Stimulated activated naive CD4-positive, alpha-beta T cell treated with Interleukin-2 at 50 U/mL for 16 hours (primary cell): ENCODE measurements at places on chromosomes 6 and 20.

DNA sequence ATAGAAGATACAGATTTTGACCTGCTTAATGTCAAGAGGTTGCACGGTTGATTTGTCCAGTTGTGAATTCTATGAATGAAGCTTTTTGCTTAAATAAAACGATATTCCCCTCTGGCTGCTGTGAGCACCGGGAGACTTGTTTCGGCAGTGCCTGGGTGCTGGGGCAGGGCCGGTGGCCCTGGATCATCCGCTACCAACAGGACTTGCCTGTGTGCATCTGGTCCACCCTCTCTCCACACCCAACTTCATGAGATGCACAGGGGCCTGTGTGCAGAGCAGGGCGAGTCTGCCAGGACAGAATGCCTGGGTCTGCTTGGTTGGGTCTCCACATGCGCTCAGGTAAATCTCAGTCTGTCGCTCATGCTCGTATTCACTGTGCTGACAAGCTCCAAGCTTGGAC lies 65.5 kb downstream of the TSHZ2 start:
- no peak for DNase-seq

DNA sequence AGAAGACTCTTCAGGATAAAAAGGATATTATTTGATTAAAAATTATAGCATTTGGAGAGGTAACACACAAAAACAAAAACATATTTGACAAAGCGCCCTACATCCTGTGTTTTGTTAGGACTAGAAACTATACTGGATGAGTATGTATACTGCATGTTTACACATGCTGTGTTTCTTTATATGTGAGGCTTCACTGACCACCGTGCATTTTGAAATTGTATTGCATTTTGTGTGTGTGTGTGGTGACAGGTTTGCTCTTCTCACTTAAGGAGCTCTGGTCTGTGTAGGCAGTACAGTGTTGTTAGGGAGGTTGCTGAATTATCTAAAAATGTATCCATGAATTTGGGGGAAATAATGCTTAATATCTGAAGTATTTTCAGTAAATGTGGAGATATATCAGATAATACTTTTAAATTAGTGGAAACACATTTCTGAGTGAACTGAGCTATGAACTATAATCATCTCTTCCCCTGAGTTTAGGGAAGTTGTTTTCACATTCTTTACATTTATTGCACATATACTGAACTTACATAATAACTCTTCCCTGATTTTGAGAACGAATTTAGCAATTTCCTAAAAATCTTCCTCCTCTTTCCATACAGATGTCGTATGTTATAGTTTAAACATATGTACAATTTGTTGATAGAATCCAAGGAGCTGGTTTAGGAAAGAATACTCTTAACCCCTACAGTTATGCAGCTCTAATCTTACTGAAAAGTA lies 43.3 kb downstream of the TMEM170B start:
- DNase-seq, result no peak

DNA sequence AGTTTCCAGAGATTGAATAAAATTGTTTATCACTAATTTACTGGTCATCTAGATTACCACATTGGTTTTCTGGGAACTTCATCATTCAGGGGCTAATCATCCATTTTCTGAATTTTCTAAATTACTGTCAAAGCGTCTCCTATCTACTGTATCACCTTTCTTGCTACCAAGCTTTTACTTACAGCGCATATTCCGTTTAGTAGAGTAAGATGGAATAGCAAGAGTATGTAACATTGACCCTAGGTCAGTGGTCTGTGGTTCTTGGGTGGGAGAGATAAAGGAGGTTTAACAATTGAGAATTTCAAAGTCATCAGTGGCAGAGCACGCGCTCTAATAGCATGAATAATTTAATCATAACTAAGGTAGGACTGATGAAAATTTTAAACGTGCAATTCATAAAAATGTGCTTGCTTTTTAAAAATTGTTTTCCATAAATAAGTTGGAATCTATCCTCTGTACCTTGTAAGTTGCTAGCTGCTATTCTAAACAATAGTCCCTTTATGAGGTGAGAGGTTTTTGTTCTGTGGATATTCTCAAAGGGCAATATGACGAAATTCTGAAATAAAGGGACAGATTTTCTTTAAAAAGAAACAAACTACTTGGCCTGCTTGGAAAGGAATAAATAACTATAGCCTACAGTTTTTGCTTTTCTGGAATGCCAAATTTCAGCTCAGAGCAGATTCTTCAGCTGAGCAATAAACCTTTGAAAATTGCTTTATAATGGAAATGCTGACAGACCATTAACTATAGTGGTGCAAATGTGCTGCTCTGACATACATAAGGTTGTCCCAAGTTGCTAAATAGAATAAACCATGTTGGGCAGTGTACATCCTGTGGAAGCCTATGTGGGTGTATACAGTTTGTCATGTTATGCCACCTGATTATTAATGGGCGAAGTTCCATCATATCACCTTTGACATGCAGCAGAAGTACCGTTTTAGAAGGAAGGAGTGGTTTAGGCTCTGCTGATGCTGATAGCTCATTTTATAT lies 84.1 kb downstream of the ZFAND3 start:
- no peak for DNase-seq

DNA sequence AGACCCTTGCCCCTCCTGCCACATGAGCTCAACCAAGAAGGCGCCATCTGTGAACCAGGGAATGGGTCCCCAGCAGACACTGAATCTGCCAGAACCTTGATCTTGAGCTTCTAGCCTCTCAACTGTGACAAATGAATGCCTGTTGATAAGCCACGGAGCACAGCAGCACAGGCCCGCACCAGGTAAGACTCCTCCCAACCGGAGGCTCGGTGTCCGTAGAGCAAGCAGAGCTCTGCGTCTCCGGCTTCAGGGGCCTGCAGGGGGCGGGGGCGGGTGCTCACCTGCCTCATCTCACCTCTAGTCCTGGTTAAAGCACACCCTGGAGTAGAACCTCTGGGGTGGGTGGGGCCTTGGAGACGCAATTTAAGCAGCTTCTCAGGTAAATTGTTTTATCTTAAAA lies 122.7 kb downstream of the SMOC2 start:
- DNase-seq, result no peak

- DNase-seq, result no peak
Measured at GRCh38 chr20:45028424-45029136, 62.3 kb downstream of the STK4 start.

DNA sequence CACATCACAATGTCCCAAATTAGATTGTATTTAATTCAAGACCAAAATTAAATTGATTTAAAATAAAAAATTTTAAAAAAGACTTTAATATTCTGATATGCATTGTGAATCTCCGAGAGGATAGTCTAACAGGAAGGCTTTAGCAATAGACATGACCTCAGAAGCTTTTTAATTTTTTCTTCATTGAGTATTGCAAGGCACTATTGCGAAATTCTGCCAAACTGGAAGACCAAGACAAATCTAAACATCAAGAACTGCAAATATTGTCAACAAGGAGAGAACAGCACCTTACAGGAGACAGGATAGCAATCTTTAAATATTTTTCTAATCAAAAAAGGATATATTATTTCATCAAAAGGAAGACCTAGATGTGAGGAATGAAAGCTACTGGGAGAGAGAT lies 56.9 kb downstream of the BMP5 start:
- no peak for DNase-seq

DNA sequence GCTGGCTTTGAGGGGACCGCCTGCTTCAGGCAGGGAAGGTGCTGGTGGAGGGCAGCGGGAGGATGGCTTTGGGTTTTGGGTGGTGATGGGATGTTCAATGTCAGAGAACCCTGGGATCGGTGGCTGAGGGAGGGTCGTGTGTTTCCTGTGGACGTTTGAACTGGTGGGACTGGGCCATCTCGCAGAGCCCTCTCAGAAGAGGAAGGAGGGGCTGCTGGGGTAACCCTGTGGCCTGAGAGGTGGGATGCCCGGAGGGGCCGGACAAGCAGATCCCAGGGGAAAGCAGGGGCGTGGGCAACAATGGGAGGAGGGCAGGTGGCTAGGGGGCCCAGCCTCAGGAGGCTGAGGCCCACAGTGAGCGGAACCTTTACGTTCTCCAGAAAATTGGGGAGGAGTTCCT lies 34.9 kb downstream of the PYGB start:
- DNase-seq, result no peak

- no peak for DNase-seq
Measured at GRCh38 chr20:35359335-35359950, 52.3 kb downstream of the UQCC1 start.

GRCh38 chr6:134295953-134296553 lies 21.9 kb downstream of the SGK1 start:
- DNase-seq, result no peak

GRCh38 chr20:7672571-7672970 lies 267.7 kb downstream of the HAO1 start:
- no peak for DNase-seq

DNA sequence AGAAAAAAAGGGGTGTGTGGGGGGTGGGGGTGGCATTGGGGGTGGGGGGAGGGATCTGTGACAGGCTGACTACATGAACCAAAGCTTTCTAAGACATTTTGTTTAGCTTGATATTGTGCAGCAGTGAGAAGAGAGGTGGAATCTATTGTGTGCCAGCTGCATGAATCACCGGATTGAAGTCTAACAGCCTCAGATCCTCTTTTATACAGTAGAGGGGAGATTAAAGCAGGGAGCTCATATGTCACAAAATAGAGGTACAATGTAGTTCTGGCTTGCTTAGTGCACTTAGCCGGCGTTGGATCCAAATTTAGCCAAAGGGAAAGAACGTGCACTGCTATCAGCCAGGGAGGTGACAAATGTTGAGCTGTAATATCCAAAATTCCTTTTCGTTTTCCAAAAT lies 404.2 kb upstream of the CITED2 start:
- DNase-seq, result no peak

- no peak for DNase-seq
Measured at GRCh38 chr6:41426438-41426851, 91.0 kb downstream of the NCR2 start.

- DNase-seq, result no peak
Measured at GRCh38 chr6:36515844-36516243, 31.4 kb downstream of the STK38 start.

- no peak for DNase-seq
Measured at GRCh38 chr6:75933387-75933975, 139.0 kb downstream of the IMPG1 start.

DNA sequence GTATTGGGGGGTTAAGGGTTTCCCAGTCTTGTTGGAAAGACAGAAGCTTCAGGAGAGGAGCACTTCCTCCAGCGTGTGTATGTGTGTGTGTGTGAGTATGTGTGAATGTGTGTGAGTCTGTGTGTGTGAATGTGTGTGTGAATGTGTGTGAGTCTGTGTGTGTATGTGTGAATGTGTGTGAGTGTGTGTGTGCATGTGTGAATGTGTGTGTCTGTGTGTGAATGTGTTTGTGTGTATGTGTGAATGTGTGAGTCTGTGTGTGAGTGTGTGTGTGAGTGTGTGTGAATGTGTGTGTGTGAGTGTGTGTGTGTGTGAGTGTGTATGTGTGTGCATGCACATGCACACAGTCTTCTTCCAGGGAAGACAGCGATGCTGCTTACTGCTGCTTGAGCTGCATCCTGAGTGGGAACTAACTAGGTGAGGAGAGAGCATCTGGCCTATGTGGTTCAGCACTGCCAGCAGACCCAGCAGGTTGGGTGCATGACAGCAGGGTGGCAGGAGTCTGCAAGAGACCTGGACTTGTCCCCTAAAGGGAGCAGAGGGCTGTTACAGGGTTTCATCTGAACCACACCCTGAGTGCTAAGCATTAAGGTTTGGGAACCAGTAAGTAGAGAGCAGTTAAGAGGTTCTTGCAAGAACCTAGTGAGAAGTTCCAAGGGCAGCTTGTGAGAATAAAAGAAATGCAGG lies 22.7 kb upstream of the CCND3 start:
- DNase-seq, result no peak

DNA sequence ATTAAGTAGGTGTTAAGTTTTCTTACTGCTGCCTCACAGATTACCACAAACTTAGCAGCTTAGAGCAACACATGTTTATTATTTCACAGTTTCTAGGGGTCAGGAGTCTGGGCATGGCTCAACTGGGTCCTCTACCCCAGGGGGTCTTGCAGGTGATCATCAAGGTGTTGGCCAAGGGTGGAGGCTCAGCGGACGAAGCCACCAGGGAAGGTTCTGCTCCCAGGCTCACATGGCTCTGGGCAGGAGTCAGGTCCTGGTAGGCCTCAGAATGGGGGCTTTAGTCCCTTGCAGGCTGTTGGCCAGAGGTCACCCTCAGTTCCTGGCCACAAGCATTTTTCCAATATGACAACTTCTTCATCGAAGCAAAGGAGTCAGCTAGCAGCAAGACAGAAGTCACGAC lies 362.5 kb downstream of the PREX1 start:
- no peak for DNase-seq

DNA sequence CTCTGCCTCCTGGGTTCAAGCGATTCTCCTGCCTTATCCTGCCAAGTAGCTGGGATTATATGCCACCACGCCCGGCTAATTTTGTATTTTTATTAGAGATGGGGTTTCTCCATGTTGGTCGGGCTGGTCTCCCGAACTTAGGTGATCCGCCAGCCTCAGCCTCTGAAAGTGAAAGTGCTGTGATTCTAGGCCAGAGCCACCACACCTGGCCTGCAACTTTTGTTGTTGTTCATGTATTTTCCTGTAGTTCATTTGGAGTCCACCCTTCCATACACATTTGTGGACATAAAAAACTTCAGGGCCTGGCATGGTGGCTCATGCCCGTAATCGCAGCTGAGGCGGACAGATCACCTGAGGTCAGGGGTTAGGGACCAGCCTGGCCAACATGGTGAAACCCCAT lies 14.5 kb downstream of the HSPA1B start:
- no peak for DNase-seq

DNA sequence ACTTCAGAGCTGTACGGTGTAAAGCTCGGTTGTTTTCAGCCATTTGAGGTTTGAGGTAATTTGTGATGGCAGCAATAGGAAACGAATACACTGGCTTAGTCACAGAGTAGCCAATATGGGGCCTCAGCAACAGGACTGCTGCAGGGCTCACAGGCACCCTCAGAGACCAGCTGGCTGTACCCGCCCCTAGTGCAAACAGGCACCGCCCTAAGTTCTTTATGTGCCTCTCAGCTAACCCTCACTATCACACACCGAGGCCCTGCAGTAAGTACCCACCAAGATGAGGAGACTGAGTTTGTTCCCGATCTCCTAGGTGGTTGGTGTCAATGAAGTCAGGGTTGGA lies 11.2 kb upstream of the SERPINB9 start:
- DNase-seq, result no peak

DNA sequence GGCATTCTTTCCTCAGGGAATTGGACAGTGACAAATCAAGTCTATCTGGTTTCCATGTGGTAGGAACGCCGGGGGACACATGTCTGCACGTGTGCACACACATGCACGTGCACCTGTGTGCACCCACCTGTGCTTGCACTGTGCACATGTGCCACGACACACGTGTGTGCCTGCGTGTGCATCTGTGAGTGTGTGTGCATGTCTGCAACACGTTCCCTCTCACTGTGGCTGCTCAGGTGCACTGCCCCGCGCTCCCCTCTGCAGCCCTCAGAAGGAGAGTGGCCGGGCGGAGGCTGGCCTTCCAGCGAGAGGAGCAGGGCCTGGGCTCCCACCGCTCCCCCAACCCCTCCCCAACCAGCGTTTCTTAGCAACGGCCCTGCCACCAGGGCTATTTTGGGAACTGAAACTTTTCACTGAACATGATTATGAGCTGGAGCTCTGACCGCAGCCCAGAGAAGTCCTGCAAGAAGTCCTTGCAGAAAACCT lies 147.8 kb downstream of the PHACTR3 start:
- DNase-seq, result no peak
